KBM-7 (cell line): ENCODE measurements at places on chromosomes 11 and 22.
A peak's percentile ranks its signal among the peaks of the same experiment; 100 is the strongest.

- DNase-seq: no peak
These were observed 21.5 kb downstream of the BIRC2 start for GRCh38 chr11:102368472-102368871.

DNA sequence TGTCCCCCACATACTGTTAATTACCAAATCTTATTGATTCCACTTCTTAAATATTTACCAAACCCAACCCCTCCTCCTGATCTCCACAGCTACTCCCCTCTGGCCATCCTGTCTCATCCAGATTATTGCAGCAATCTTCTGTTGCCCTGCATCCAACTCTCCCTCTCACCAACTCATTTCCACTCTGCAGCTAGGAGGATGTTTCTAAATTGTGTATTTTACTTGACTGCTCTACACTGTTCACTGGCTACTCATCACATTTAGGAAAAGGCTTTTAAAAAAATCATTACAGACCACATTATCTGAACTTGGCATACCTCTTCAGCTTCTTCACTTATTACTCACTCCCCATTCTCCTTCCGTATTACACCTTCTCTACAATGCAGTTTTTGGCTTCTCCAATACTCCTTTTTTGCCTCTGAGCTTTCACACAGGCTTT lies 117.9 kb downstream of the ATG16L2 start:
- DNase-seq: no peak

GRCh38 chr11:120564573-120565311 lies 53.2 kb downstream of the GRIK4 start:
- peak; percentile 19 for DNase-seq

GRCh38 chr11:74466916-74467885 lies at the start of gene KCNE3:
TSS of gene KCNE3 (minus strand) at chr11:74467549. CDS start at chr11:74457563, 9,986 bp downstream.
- DNase-seq: peak; percentile 51

- DNase-seq: peak; percentile 67
These were observed 6.4 kb downstream of the HIPK3 start for GRCh38 chr11:33263549-33263948.

DNA sequence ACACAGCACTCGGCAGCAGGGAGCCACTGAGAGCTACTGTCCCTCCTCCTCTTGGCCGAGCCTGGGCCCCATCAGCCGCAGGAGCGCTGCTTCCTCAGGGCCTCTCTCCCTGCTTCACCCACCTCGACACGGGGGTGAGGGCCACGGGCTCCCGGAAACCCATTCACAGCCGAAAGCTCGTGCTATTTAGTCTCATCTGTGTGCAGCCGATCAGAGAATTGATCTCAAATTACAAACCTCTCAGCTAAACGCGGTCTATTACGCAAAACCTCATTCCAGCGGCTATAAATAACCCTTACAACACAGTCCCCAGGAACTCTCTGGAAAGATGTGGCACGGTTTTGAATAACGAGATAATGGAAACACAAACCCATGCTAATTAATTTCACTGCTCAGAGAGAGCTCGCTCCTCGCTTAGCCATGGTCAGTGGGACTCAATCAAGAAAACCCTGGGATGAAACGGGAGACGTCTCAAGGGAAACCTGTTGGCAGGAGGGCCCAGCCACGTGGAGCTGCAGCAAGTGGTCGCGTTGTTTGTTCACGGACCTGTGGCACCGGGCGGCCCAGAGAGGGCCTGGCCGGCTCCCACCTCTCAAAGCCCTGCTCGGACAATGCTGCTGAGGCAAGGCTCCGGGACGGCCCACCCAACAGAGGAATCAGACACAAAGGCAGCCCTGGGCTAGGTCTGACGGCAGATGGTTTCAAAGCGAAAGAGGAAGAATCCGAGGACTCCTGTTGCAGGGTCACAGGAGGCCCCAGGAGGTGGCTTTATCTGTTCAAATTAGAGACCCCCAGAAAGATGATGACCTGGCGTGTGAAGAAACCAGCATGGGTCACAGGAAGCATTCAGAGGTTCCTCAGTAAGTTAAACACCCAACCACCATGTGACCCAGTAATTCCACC lies 210.5 kb downstream of the CTTN start:
- no peak for DNase-seq

- DNase-seq: no peak
These were observed 144.9 kb downstream of the HIPK3 start for GRCh38 chr11:33402066-33402465.

GRCh38 chr11:117720061-117720511 lies 76.9 kb downstream of the DSCAML1 start:
- no peak for DNase-seq

- DNase-seq: no peak
These were observed 207.9 kb downstream of the DYNC2H1 start for GRCh38 chr11:103317118-103317517.

DNA sequence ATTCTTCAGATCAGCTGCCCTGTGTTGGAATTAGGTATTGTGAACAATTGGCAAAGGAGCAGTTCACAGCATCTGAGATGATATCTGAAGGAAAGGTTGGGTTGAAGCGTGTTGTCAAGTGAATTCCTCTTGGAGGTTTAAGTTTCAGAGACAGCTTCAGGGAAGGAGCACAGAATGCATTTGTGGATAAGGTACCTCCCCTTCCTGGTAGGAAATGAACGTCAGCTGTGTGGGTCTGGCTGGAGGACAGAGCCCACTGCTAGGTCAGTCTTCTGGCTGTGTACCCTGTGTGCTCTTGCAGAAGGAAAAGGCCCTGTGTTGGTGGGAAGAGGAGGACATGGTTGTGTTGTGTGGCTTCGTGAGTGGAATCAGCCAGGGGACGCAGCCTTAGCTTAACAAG lies 88.1 kb upstream of the GAL start:
- DNase-seq: no peak
